ENCODE measurements at places on chromosomes 4 and X.

DNA sequence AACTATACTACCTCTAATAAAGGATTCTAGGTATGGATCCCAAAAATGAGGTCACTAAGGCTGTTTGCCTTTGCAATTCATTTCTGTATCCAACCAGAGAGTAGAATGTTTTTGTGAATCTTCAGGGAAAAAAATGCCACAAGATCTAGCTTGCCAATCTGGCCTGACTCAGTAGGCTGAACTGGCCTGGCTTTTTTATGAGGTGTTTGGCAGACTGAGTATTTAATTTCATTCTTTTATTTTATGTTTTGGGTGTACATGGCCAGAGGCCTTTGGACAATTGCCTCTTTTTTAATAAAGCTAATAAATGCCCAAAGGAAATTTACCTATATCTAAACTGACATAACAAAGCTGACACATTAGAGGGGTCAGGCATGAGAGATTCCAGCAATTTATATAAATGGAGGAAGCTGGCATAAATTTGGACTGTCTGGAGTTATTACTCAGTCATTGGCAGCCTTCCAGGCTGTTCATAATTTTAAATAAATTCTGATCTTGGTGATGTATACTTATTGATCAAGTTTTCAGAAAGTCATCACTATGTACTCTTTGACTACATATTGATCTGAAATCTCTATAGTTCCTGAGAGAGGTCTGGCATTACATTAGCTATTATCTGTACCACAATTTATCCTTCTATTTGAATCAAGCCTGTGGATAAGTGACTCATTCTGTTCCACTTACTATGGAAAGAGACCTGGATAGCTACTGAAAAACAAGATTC is 376.4 kb upstream of the NOCT start:
- DNase-seq: no peak

- no peak for DNase-seq
Observed at GRCh38 chr4:67687636-67688035, 13.3 kb downstream of the UBA6 start.

DNA sequence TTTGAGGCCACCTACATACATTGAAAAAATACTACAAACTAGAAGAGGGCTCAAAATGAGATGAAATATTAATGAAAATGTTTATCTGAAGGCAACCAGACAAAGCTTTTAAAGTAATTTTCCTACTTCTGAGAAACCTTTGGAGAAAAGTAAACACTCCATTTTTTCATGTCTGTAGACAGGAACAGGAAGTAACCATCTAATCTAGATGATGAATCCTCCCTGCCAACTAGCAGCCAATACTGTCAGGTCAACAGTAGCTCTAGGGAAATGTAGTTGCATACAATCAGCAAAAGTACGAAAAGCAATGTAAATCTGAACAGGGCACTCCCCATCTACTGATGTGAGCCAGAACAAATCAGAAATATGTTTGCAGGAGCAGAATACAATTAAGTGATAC is 49.0 kb downstream of the AMMECR1 start:
- DNase-seq: no peak

GRCh38 chr4:21769404-21770147 is 179.0 kb downstream of the KCNIP4 start:
- DNase-seq: peak; percentile 55

GRCh38 chr4:158299459-158300007 is 89.2 kb downstream of the TMEM144 start:
- no peak for DNase-seq

GRCh38 chr4:120071192-120071795 is 4.6 kb upstream of the MAD2L1 start:
- no peak for DNase-seq

GRCh38 chr4:183541752-183542040 is 36.8 kb downstream of the ING2 start:
- no peak for DNase-seq

DNA sequence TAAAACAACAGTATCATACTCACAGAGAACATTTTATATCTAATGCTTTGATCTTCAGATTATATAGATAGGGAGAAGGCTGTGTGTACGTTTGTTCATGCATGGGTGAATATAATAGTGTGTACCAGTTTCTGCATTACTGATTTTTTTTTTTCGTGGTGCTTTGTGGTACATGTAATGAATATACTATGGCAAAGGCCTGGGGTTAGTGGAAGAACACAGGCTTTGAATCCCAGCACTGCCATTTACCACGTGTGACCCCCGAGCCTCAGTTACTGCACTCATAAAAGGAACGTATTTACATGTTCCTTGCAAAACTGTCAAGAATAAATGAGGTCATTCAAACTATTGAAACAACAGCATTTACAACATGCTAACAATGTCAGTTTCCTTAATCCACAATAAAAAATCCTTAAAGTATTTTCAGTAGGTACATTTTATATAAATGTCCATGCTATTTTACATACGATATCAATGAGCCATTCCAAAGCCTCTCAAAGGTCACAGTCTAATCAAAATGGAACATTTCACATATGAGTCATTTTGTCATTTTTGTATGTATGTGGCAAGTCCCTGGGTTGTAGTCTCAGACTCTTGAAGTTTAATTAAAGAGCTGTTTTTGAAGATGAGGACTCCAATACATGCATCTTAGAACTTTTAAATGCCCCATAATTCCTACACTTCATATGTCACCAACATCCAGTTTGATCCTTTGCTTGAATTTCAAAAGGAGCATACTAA is 242.8 kb downstream of the PPP3CA start:
- DNase-seq: no peak

GRCh38 chr4:74038086-74038424 is 434 bp downstream of the CXCL3 start:
- no peak for DNase-seq

DNA sequence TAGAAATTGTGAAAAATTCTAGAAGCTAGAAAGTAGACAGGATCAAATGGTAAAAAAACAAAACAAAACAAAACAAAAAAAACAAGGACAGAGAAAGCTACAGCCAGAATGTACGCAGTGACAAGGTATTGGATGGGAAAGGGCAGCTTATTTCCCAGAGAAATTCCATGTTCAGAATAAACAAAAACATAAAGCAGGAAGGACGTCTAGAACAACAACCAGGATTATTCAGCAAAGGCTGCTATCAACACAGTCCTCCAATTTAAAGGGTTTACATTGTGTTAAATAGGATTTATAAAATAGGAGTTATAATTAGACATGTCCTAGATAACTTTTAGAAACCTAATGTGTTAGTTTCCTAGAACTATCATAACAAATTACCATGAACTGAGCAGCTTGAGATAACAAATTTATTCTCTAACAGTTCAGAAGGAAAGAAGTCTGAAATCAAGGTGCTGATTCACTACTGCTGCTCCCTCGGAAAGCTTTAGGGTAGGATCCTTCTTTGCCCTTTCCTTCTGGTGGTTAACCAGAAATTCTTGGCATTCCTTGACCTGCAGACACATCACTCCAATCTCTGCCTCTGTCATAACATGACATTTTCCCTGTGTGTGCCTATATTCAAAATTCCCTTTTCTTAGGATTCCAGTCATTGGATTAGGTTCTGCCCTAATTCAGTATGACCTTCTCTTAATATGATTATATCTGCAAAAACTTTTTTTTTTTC is 175.6 kb downstream of the SNCA start:
- peak; percentile 76 for DNase-seq

DNA sequence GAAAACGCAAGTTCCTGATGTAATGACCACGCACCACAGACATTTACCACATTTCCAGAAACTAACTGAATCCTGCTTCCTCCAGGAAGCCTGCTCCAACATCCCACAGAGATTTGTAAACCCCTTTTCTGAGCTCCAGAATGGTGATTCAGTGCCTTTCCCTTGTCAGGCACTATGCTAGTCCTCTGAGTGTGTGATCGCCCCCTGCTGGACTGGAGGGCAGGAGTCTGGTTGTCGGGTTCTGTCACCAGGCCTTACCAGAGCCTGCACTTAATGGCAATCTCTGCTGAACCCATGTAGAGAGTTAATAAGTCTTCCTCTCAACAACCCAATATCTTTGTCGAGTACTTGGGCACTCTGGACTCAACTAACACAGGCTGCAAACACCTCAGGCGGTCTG is 14.5 kb upstream of the KDM5C start:
- no peak for DNase-seq

- no peak for DNase-seq
Observed at GRCh38 chrX:77918568-77918967, 8.1 kb downstream of the ATP7A start.

GRCh38 chr4:10671366-10671765 is 13.2 kb downstream of the CLNK start:
- no peak for DNase-seq

- no peak for DNase-seq
Observed at GRCh38 chr4:101420661-101421060, 73.3 kb upstream of the PPP3CA start.

DNA sequence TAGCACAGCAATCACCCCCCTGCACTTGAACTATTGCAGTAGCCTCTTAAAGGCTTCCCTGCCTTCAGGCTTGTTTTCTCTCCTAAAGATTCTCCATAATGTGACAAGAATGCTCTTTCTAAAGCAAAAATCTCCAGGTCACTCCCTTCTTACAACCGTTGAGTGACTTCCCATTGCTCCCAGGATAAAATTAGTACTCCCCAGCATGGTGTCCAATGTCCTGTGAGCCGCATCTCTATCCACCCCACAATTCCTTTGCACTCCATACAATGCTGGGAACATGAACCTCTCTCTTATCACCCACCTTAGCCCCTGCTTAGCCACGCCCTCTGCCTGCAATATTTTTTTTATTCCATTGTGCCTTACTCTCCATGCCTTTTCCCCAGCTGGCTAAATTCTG is 85.7 kb upstream of the SHISA3 start:
- no peak for DNase-seq

GRCh38 chr4:145153904-145154298 is 26.5 kb downstream of the OTUD4 start:
- no peak for DNase-seq

GRCh38 chrX:31449965-31450364 is 378.1 kb upstream of the FTHL17 start:
- no peak for DNase-seq

DNA sequence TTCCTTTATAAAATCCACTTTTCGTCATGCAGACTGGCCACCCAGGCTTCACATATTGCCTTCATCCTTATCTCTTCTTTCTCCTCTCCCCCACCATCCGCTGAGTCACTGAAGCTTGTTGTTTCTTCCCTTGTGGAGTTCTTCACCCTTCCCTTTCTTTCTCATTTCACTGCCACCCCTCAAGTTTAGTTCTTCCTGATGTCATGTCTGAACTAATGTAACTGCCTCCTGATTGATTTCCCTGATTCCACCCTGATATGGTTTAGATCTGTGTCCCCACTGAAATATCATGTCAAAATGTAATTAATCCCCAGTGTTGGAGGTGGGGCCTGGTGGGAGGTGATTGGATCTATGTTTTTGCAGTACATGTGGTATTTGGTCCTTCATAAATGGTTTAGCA is 151.4 kb downstream of the CPEB2 start:
- no peak for DNase-seq

DNA sequence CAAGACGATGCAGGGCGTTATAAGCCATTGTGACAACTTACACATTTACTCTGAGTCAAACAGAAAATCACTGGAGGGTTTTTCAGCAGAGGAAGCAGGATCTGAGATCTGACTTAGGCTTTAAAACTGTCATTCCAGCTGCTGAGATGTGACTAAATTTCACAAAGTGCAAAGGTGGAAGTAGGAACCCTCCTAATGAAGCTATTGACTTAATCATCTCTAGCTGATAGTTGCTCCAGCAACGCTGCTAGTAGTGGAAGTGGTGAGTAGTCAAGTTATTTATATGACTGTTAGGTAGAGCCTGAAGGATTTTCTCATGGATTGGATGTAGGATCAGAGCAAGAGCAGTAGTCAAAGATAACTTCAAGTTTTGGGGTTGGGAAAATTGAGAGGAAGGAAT is 218.6 kb downstream of the GRID2 start:
- no peak for DNase-seq

DNA sequence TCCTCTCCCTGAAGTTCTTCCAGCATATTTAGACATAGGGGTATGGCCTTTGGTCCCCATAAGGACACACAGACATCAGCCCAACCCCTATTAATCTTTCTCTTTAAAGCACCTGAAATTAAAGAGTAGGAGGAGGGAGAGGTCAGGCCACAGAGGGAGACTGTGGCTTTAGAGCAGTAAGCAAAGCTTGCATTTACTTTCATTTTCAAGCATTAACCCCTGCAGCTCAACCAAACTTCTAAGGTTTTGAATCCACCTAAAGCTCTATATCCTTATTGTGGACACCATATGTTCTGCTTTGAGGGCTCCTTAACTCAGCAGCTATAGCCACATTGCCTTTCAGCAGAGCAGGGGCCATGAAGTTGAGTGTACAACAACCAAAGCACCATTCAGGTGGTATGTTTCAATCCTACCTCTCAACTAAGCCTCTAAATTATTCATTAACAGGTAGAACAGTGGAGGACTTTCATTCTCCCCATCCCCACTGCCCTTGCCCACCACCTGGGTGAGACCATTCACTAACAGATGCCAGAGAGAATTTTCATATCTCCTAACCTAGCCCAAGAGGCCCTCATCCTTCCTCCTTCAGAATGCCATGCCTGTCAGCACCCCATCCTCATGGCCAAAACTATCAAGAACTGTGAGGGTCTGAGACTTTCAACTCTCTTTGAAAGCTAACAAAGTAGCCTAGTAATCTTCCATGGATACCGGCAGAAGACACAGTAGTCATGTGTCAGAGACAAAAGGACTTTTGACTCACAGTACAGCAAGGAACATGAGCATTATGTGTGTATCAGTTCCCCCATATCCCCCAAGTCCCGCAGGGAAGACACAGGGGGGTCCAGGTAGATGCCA is 20.8 kb downstream of the LIN54 start:
- DNase-seq: no peak

GRCh38 chr4:115505326-115505725 is 391.9 kb upstream of the NDST4 start:
- DNase-seq: no peak

- no peak for DNase-seq
Observed at GRCh38 chr4:109749388-109750082, 19.7 kb upstream of the PLA2G12A start.

- DNase-seq: peak; percentile 100
Observed at GRCh38 chr4:81631958-81632441, 160.3 kb upstream of the RASGEF1B start.

DNA sequence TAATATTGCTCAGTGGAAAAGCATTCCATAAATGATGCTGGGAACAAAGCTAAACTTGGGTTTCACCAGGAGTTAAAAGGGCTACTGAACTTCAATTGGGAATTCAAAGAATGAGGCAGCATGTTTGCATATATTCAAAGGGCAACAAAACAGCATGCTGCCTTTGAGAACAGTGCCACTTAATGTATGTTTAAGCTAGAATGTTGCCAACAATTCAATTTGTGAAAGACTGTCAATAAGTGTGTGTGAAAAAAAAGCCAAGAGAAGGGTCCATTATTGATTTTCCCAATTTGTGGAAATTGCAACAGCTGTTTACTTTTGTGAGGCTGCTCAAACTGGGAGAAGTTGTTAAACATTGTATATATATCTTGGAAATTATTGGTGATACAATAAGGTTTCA is 701.9 kb upstream of the ACTRT1 start:
- no peak for DNase-seq

GRCh38 chrX:46588263-46588662 is 14.7 kb downstream of the CHST7 start:
- DNase-seq: no peak

- DNase-seq: no peak
Observed at GRCh38 chrX:38970074-38970473, 168.8 kb downstream of the MID1IP1 start.
